ENCODE measurements at places on chromosomes 11 and 22. TPM values are rescaled to one million over a fixed set of nuclear protein-coding genes. Genes with fewer than 3 reads are reported as not detected.

DNA sequence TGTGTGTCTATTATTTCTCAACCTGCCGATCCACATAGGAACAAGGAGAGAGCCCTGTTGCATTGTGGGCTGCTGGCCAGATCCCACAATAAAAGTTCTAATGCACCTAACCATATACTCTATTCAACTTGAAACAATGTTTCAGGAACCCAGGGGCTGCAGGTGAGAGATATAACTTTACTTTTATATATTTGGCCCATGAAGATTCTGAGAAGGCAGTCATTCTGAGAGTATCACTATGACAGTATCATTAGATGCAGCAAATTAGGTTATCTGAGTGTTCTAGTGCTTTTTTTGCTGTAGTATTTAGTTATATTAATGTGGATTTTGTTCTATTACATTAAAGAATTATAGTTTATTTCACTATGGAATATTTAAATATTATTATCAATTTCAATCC lies 655.1 kb upstream of the ARHGAP42 start:
- no peak for DNase-seq

DNA sequence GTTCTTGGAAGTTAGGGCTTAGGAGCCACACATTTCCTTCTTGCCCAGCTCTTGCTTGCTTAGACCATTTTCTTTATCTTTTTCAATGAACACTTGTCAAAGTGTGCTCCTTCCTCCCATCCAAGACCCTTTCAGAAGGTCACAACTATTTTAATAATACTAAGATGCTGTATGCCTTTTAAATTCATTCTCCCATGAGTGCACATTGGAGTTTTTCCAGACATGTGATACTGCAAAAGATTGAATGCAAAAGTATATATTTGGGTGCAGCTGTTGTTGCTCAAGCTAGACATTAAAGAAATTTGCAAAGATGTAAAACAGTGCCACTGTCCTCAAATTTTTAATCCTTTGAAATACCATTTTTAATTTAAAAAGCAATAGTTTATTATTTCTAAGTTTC lies 69.3 kb upstream of the TNRC6B start:
- no peak for DNase-seq

DNA sequence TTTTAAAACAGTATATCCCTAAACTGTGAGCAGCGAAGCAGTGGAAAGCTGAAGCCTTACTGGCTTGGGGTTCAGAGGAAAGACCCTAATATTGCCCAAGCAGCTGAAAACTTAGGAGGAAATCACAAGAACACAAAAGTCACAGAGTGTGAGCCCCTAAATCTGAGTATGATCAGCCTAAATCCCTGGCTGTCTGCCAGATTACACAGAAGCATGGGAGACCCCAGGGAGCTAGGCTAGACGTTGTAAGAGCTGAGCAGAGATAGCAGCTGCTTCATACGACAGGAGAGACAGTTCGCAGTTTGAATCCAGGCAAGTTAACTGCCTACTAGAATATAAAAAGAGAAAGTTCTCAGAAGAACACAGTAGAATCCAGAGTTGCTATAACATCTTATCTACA lies 81.2 kb downstream of the PACS1 start:
- no peak for DNase-seq

DNA sequence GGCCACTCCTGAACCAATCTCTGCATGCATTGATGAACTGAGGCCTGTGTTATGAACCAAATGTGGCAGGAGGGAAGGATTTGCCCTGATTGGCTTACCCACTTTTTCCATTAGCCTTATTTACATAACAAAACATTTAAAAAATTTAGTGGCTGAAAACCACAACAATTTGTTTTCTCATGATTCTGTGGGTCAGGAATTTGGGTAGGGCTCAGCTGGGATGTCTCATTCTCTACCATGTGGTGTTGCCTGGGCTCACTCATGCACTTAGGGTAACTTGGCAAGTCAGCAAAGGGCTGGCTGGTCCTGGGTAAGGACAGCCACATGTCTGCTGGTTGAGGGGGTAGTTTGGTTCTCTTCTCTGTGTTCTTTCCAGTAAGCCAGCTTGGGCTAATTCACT lies 35.1 kb upstream of the CYP2R1 start:
- DNase-seq = no peak

GRCh38 chr22:31289344-31289743 lies 2.9 kb downstream of the PIK3IP1 start:
- DNase-seq = no peak

DNA sequence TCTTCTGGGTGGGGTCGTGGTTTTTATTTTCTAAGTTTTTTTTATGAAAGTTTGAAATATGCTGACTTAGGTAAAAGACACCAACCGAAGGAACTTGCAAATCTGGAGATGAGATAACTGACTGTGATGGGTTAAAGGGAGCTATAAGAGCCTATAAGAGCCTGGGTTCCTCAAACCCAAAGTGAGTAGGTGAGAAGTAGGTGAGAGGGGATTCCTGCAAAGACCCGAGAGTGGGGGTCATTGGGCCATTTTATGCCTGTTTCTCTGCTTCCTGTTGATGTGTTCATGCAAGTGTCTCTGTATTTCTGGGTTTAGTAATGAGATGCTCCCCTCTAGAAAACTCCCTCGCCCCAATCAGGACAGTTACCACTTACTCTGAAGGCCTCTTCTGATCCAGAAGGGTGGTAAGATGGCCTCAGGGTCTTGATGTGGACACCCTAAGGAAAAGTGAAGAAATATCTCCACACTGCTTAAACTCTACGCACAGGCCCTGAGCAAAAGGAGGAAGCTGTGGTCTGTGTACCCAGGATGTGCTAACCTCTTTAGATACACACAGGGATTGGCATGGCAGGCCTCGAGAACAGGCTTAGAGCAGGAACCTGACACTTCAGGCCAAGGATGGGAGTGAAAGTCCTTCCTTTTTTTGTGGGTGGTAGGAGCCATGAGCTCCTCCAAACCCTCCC lies 1.8 kb downstream of the FLI1 start:
- DNase-seq = peak; percentile 79

DNA sequence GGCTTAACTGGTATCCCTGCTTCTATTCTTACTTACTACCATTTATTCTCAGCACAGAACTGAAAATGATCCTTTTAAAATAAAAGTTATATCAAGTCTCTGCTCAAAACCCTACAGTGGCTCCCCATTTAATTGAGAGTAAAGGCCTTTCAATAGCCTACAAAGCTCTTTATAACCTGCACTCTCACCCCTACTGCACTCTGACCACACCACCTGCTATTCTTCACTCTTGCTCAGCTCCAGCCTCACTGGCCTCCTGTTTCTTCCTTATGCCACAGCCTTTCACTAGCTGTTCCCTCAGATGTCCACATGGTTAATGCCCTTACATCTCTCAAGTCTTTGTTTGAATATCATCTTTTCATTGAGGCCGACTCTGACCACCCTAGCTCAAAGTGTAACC lies 40.9 kb upstream of the PPP2R1B start:
- no peak for DNase-seq

DNA sequence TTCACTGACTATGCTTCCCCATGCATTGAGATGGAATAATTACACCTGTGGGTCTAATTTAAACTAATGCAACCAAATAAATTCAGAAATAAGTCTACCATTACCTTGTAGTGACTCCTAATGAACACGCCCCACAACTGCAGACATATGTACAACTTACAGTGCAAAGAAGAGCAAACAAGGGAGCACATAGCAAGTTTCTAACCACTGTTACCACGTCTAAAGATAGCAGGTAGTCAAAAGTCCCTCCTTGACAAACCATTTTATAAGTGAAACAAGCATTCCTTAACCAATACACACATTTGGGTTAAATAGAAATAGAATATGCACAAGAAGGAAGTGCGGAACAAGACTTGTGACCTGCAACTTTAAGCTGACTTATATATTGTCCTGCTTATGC lies 20.6 kb downstream of the PHF21A start:
- no peak for DNase-seq

DNA sequence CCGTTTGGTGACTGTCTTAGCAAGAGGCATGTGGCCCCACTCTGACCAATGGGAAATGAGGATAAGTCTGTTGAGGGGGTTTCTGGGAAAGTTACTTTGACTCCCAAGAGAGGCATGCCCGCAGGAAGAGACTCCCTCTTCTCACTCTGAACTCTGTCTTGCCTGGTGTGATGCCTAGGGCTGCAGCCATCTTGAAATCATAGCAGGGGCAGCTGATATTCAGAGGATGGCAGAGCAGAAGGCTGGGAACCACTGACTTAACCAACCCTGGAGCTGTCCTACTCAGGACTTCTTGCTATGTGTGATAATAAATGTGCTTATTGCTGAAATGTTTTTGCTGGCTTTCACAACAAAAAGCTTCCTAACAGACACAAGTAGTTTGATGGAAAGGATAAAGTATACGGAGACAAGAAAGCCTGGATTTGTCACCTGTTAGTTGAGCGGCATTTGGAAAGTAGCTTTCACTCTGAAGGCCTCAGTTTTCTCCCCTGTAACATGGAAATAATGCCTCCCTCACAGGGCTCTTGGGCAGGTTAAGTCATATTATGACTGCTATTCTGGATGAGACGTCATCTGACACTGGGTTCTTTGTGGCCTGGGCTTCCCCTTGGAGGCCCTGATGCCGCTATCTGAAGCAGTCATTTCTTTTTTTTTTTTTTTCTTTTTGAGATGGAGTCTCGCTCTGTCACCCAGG lies 128.5 kb downstream of the CEP164 start:
- no peak for DNase-seq

DNA sequence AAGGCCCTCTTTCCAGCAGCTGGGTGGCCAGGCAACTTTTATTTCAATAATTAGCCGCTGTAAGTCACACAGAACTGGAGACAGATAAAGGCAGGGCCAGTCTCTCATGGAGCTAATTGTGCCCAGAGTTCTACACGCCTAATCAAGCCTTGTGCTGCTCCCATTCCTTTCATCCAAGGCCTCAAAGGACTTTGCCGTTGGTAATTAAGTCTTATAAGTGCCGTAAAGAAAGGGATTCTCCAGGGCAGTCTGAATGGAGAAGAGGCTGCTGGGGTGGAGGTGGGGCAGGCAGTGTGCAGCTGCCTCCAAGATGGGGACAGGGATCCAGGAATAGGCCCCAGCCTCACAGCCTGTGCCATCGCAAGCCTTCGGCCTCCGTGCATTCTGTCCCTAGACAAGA lies 357.9 kb downstream of the TENM4 start:
- DNase-seq = no peak

DNA sequence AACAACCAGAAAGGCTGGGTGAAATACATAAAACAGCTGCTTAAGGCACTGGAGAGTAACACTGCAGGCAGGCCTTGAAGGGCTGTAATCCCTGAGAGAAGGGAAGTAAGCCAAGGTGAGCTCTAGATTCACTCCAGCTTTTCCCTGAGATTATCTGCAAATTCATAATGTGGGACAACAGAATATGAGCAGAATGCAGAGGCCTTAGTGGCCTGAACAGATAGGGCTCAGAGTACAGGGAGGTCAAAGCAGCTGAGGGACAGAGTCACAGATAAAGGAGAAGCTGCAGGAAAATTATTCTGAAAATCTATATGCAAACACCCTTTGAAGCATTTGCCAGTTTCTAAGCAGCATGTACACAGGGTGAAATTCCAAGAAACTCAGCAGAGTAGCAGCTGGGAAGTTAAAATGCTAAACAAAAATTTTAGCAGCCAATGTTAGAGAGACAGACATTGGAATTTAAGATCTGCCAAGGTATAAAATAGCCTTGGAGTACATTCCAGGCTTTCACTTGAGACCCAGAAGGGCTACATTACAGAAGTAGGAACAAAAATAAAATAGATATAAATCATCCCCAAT lies 48.1 kb upstream of the CWF19L2 start:
- DNase-seq = no peak

GRCh38 chr11:102332611-102332994 lies 14.4 kb upstream of the BIRC2 start:
- no peak for DNase-seq

DNA sequence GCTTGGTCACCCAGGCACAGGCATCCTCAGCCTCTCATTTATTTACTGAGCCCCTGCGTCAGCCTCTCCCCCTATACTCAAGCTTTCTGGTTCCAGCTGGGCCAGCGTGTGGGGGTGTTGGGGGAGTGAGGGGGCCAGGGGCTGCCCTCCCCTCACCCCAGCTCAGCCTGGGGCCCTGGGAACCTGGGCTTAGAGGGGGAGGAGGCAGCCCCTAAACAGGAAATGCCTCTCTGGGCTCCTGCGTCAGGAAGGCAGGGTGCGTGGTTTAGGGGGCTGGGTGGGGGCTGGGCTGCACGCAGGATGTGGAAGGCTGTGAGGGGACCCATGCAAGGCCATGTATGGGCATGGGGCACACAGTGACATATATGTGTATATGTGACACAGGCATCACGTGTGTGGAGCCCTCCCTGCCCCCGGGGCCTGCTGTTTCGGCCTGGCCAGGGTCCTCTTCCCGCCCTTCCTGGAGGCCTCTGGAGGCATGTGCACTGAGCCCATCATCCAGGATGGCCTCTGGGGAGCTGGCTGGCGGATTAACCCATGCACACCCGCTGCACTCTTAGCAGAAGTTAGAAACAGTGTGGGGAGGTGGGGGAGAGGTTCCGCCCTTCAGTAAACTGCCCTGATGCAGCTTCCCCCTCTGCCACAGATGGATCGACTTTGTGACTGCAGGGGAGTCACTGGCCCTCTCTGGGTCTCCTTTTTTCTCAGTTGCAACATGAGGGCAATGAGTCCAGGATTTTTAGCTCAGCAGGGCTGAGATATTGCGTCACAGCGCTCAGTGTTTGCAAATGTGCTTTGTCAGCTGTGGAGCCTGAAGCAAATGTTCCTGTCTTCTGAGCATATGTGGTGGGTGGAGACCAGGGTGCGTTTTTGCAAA lies 1.1 kb upstream of the CD248 start:
- DNase-seq = peak; percentile 87

GRCh38 chr11:123174196-123175183 lies 20.6 kb downstream of the CLMP start:
- DNase-seq = peak; percentile 72

- DNase-seq = no peak
Measured at GRCh38 chr11:115194802-115195110, 309.5 kb downstream of the CADM1 start.

DNA sequence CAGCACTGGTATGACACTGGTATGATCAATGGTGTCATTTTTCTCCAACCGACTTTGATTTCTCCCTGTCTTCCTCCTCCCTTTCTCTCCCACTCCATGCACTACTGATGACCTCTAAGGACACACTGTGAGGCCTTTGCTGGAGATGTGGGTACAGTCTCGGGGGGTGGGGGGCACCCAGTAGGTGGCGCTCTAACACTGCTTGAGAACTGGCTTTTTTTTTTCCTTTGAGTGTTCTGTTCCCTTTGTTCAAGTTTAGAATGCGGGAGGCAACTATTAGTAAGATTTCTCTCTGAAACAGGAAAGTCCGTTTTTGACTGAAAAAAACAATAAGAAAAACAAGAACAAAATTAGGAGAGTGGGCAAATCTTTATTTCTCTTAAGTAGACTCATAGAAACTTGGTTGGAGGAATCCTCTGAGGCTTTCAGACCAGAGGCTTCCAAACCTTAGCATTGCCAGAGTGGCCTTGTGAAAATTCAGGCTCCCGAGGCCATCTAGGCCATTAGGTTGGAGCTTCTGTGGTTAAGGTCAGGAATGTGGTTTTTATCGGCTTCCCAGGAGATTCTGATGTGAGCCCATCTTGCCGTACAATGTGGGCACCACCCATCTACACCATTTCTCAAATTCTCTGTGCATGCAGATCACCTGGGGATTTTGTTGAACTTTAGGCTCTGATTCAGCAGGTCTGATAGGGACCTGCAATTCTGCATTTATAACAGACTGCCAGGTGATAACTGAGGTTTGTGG lies 43.2 kb downstream of the PANX1 start:
- DNase-seq = no peak

GRCh38 chr11:86983021-86983488 lies 27.9 kb upstream of the FZD4 start:
- no peak for DNase-seq

The OVOL1 gene
- total RNA-seq = not detected

The TRMT2A gene
- 24.5 TPM for total RNA-seq

The CCDC82 gene
- total RNA-seq = 16.9 TPM

The SCGB1D1 gene
- not detected for total RNA-seq

The GRK2 gene
- total RNA-seq = 54.1 TPM

The MPEG1 gene
- total RNA-seq = 18.3 TPM

The PLEKHB1 gene
- 8.4 TPM for total RNA-seq

The PLAAT3 gene
- total RNA-seq = 200 TPM

The OR5M8 gene
- total RNA-seq = not detected
